ENCODE measurements at places on chromosomes 12 and 14. TPM values are rescaled to one million over a fixed set of nuclear protein-coding genes. Genes with fewer than 3 reads are reported as not detected.

Gene GPR65
- 1.6 TPM for total RNA-seq

- DNase-seq, result no peak
Measured at GRCh38 chr12:132102297-132102696, 41.8 kb downstream of the DDX51 start.

GRCh38 chr14:53570411-53571387 is 385.9 kb downstream of the BMP4 start:
- no peak for DNase-seq

Gene NINJ2
- total RNA-seq, result 3.8 TPM

GRCh38 chr12:53627919-53628318 is 1.7 kb upstream of the ATF7 start:
- DNase-seq, result no peak

Gene SRRM4
- not detected for total RNA-seq

GRCh38 chr14:58428118-58428683 is 682 bp downstream of the KIAA0586 start:
- DNase-seq, result peak; percentile 22

DNA sequence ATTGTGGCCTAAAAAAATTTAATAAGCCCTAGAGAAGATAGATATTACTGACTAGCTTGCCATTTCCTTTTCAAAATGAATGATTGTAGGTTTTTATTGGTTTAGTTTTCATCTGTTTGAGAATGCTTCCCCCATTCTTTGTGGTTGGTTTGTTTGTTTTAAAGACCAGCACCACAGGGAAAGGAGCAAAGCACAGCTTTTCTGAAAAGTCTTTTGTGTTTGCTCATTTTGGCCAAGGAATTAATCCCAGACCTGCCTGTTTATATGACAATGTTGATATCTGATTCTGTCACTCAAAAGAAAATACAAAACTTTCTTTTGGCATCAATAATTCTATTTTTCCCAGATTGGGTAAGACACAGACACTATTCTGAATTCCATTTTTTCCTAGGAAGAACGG is 312.5 kb upstream of the FLRT2 start:
- no peak for DNase-seq

- DNase-seq, result no peak
Measured at GRCh38 chr12:16392846-16393535, 45.5 kb downstream of the MGST1 start.
